ENCODE measurements at places on chromosomes 2 and 18.

- no peak for DNase-seq
Measured at GRCh38 chr2:174004905-174005605, 39.9 kb upstream of the SP3 start.

DNA sequence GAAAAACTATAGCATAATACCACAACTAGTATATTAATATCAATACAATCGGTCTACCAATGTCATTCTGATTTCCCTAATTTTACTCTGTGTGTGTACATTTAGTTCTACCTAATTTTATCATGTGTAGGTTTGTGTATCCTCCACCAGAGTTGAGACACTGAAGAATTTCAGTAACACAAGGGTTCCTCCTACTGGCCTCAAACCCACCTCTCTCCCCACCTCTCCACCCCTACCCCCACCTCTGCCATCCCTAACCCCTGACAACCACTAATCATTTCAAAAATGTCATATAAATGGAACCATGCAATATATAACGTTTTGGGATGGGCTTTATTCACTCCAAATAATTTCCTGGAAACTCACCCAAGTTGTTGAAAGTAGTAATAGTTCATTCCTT, 117.9 kb downstream of the LYPD6 start:
- DNase-seq, result no peak

GRCh38 chr2:133956434-133956935, 297.4 kb upstream of the MGAT5 start:
- DNase-seq, result no peak

GRCh38 chr2:5693287-5694201, 1.4 kb downstream of the SOX11 start:
- DNase-seq, result no peak

DNA sequence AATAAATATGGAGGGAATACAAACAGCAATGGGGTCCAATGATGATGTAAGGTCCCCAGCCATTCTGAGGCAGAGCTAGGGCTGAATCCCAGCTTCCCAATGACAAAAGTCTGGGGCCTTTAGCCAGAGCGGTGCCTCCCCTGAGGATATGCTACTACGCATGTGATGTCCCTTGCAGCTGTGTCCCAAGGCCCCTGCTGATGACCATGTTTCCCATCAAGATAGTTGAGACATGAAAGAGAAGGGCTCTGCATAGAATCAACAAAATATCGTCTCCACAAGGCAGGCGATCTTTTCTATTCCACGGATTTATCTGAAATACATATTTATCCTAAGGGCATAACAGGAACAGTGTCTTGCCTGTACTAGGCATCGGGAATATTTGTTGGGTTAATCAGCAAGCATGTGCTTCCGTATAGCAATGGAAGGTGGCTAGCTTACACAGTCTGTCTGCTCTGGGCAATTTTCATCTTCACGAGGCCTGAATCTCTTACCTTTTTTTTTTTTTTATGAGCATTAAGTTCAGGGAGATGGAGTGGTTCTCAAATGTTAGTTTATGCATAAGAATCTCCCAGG, 284.6 kb downstream of the CNTNAP5 start:
- no peak for DNase-seq

DNA sequence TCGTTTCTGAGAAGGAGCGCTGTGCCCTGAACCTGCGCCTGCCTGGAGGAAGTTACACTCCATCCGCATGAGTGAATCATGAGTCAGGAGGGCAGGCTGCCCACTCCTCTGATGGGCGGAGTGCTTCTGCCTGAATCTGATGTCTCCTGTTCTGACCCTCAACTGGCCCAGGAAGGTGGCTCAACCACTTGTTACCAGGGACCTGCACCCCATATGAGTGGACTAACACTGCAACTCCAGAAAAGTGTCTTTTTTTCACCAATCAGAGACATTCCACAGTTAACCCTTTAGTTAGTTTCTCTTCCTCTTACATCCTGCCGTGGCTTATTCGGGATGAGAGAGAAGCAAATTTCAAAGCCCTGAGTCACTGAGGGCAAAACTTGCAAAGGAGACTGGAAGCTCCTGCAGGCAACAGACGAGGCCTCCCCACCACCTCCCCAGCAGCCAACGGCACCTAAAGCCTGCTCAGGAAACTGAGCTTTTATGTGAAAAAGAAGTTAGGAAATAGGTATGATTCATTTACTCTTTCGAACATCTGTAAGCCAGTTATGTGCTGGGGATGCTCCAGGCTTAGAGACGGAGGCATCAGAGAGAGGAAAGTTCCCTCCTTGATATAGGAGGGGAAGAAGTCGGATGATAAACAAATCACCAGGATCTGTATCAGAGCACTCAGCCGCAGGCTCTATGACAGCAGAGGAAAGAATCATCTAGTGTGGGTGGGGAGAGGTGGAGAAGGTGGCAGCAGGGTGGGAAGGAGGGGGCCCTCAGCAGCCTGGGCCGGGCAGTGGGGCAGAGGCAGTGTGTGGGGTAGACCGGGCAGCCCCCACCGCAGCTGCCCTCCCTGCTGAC, 30.9 kb downstream of the MBP start:
- DNase-seq, result peak; percentile 41

GRCh38 chr2:141331127-141331526, 799.7 kb downstream of the LRP1B start:
- DNase-seq, result no peak

DNA sequence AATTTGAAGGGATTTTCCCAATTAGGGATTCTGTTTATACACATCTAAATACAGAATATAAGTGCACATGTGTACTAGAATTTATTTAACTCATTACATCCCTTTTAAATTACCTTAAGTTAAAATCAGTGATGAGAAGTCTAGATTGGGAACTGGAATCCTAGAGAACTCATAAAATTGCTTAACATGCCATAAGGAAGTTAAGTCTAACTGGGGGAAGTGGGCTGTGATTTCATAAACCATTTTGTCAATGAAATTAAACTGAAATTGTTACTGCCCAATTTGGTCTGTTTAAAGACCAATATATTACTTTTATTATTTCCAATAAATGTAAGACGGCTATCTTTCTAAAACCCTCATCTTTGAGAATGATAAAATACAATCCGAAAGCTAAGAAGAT, 72.3 kb upstream of the CD226 start:
- no peak for DNase-seq

GRCh38 chr18:48536516-48536915, 2.3 kb upstream of the CTIF start:
- DNase-seq, result no peak

DNA sequence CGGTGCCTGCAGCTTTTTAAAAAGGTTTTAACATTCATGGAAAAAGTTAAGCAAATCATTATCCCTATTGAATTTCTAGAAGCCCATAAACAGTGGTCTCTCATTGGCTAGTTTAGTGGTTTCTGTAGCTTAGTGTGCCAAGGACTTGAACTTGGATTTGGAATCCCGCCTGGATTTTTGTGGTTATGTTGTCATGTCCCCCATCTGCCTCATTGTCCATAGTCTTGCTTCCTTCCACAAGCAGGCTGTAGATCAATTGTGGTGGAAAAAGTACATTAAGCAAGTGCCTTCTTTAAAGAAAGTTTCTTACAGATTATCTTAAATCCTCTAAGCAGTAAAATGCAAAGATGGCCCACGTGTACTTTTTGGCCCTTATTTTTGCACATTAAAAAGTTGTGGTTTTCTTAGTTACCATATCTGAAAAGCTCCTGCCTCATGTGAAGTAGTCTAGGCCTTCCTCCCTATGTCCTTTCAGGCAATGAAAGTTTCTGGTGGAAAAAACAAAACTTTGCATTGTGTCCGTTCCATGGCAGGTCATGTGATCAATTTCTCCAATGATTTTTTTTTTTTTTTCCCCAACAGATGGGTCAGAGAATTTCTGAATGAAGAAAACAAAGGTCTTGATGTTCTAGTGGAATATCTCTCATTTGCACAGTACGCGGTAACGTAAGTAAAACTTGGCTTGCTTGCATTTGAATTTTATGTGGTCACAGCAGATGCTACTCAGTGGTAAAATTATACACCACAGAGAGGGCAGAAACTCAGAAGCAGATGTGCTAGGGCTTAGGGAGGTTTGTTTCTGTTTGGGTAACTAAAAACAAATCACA, 158.9 kb downstream of the PRPF40A start:
- DNase-seq, result no peak

- DNase-seq, result no peak
Measured at GRCh38 chr18:72652990-72653593, 109.0 kb upstream of the CBLN2 start.

GRCh38 chr18:23479829-23480505, 23.3 kb upstream of the RMC1 start:
- no peak for DNase-seq

GRCh38 chr2:37802899-37803379, 122.1 kb upstream of the RMDN2 start:
- DNase-seq, result no peak

DNA sequence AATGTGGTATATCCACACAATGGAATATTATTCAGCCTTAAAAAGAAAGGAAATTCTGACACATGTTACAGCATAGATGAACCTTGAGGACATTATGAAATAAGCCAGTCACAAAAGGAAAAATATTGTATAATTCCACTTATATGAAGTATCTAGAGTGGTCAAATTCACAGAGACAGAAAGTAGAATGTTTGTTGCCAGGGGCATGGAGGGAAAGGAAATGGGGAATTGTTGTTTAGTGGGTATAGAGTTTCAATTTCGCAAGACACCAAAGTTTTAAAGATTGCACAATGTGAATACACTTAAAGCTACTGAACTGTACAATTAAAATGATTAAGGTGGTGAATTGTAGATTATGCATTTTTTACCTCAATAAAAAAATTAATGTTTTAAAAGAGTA, 92.9 kb downstream of the TXNL1 start:
- DNase-seq, result no peak

- DNase-seq, result no peak
Measured at GRCh38 chr2:165584126-165584654, 114.7 kb downstream of the CSRNP3 start.

- DNase-seq, result no peak
Measured at GRCh38 chr2:41853427-41854191, 194.2 kb upstream of the PKDCC start.

DNA sequence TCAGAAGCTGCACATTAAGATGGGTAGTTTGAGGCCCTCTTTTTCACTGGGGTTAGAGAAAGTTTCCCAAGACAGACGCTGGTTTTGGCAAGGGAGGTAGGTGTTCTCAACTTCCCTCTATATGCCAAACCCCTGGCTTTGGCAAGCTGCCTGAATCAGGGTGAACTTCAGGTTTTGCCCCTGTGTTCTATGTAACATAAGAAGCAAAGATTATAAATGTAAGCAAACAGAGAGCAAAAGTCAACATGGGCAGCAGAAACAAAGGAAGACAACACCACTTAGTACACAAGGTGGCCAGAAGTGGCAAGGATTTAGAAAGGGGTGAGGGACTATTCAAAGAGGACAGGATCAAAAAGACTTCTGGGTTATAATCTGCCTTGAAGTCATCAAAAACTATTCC, 70.5 kb upstream of the TFCP2L1 start:
- no peak for DNase-seq

- DNase-seq, result no peak
Measured at GRCh38 chr2:71558300-71559051, 105.1 kb downstream of the DYSF start.

GRCh38 chr2:38907242-38907641, 17.6 kb downstream of the ARHGEF33 start:
- DNase-seq, result no peak

- no peak for DNase-seq
Measured at GRCh38 chr2:129479892-129480291, 499.6 kb upstream of the RAB6C start.

- no peak for DNase-seq
Measured at GRCh38 chr2:135055182-135055786, 3.2 kb downstream of the RAB3GAP1 start.

- no peak for DNase-seq
Measured at GRCh38 chr2:135651717-135652116, 89.9 kb upstream of the UBXN4 start.

- DNase-seq, result no peak
Measured at GRCh38 chr18:45376193-45376592, 239.1 kb upstream of the SLC14A2 start.

DNA sequence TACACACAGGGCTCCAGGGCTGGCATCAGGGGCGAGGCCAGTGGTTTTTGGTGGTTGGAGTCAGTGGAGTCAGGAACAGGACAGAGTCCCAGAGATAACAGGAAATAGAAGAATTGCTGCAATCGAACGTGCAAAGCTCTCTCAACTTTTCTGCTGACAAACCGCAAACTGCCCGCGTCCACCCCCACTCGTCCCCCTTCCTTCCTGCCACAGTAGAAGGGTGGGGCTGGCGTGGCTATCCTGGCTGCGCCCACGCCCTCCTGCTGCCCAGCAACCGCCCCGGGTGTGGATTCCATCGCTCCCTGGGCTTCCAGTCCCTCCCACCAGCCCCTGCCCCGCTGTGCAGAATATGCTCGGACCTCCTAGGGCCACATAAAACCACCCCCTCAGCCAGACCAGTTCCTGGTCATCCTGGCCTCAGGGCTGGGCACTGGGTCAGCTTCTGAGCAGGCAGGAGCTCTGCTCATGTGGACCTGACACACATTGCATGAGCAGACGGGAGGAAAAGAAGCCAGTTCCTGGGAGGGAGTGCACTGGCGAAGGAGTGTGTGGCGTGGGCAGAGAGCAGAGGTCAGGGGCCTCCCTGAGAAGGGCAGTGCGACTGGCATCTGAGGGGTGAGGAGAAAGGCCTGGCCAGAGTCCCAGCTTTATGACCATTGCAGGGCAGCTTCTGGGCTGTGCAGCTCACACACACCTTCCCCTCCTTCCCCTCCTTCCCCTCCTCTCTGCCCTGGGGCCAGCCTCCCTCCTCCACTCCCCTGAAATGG, 85.4 kb upstream of the ATG16L1 start:
- peak; percentile 19 for DNase-seq

GRCh38 chr2:152036611-152037469, 62.0 kb downstream of the CACNB4 start:
- peak; percentile 11 for DNase-seq

DNA sequence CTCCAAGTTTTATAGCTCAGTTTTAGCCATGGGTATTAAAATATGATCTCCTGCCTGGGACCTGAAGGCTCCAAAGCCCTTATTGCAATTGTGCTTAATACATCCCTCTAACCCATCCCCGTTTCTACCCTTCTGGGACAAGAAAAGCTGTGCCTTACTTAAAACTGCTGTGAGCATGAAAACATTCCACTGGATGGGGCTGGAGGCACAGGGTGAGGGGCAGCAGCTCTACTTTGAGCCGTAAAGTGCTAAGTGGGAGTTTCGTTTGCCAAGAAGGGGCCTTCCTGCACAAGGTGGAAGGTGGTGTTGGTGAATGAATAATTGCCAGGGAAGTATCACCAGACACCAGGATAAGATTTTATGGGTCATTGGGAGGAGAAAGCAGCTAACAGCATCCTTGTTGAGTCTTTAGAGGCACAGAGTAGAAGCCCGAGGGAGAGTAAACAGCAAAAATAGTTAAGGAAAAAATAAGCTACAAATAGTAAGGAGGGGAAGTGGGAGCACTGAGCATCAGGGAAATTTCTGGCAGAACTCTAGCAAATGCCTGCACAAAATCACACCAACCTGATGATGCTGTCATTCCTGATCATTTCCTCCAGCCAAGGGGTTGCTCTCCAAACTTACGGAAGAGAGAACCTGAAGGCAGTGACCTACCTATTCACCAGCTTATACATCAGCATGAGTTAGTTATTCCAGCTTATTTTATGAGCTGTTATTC, 218.4 kb downstream of the MREG start:
- DNase-seq, result no peak

All from stimulated activated CD8-positive, alpha-beta memory T cell treated with anti-CD3 and anti-CD28 coated beads, Interleukin-15, amount 100 ng/mL, for 4 hours (primary cell).